Stimulated activated CD4-positive, alpha-beta T cell treated with anti-CD3 and anti-CD28 coated beads, Interleukin-1b, Interleukin-23, amount 100 ng/mL, for 1 hour (primary cell): ENCODE measurements at places on chromosomes 2 and 18.

- DNase-seq = no peak
Measured at GRCh38 chr2:37684809-37685208, 13.4 kb upstream of the CDC42EP3 start.

GRCh38 chr2:200966770-200967169 is 3.3 kb upstream of the ORC2 start:
- DNase-seq = no peak

DNA sequence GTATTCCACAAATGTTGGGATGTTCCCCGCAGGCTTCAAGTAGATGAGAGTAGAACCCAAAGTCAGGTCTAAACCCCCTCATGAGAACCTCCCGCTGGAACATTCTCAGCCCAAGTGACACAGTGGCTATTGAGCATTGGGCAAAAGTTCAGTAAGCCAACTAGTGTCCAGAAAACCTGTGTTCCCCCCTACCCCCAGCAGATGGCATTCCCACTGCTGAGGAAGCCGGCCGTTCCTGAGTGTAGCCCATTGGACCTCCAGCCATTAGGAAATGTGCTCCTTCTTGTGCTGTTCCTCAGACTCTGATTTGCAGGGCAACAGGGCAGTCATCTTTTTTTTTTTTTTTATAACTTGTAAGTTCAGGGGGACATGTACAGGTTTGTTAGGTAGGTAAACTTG is 152.1 kb downstream of the NCK2 start:
- DNase-seq = no peak

- no peak for DNase-seq
Measured at GRCh38 chr18:49856496-49856895, 43.2 kb upstream of the ACAA2 start.

DNA sequence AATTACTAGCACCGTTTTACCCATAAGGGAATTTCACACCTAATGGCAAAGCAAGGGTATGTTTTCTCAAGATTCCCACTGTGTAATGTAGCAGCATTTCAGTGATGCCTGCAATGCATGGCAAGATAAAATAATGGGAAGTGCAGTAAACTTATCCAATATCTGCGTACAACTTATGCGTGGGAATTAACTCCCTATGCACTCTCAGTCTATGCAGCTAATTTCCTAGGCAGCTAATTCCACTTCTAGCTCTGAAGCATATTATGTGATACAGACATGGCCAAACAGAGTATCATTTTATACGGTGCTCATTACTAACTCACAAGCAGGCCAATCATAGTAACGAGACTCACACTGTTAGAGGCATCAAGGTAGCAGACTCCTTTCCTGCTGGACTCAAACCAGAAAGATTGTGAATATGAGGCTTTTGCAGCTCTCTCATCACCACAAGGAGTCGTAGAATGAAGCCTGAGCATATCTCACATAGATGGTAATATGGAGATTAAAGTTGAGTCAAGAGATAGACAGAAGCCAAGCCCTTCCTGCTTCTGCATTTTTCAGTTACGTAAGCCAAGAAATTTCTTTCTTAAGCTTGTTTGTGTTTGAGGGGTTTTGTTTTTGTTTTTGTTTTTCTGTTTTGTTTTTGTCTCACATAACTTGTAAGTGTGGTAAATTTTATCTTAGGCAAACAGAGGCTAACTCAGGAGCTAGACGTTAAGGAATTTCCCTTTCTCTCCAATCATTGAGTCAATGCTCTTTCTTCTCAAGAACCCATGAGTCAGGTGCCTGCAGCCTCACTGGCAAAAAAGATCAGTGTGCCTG is 34.8 kb upstream of the ITGAV start:
- DNase-seq = no peak

DNA sequence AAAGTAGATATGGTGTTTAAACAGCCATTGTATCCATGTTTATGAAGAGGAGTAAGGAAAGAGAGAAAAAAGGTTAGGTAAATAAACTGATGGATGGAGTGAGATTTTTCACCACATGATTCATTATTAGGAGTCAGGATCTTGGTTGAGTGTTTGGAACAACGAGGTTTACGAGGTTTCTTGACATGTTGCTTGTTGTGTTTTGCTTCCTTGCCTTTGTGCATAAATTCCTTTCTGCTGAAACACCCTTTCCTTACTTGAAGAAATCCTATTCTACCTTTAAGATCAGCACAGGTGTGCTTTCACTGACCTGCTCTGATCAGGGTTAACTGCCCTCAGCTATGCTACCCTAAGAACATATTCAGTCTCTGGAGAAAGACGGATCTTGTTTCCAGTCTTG is 66.6 kb downstream of the EFEMP1 start:
- no peak for DNase-seq

GRCh38 chr2:85771486-85771885 is 17.7 kb downstream of the ATOH8 start:
- DNase-seq = no peak

DNA sequence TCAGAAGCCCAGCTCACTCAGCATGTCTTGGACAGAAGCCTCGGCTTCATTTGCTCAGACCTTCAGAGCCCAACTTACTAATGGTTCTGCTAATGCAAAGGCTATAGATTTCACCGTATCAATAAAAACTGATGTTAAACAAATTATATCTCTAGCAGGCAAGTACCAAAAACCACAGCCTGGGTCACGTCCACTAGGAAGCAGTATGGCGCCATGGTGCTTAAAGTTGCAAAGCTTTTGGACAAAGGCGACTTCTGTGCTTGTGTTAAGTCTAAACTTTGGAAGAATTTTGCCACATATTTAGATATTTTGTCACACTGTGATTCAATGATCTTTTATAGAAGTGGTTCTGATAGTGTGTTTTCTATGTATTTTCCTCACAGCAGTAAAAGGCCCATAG is 276.8 kb upstream of the PARD3B start:
- DNase-seq = no peak

GRCh38 chr2:25790074-25790790 is 88.1 kb downstream of the ASXL2 start:
- DNase-seq = no peak

DNA sequence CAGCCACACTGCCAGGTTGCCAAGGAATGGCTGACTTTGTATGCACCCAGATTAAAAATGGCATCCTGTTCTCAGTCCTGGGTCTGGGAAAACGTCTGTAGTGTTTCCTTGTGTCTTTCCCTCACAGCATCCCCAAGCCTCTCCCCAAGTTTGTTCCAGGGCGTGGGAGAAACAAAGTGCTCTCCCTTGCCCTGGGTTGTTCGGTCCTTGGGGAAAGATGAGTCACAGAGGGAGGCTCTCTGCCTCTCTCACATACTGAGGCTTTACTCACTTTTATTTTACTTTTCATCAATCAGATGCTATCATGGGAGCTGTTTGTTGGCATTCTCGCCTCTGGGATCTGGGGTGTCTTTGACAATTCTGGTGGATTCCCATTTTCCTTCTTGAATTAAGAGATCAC is 492.3 kb downstream of the XIRP2 start:
- DNase-seq = no peak

DNA sequence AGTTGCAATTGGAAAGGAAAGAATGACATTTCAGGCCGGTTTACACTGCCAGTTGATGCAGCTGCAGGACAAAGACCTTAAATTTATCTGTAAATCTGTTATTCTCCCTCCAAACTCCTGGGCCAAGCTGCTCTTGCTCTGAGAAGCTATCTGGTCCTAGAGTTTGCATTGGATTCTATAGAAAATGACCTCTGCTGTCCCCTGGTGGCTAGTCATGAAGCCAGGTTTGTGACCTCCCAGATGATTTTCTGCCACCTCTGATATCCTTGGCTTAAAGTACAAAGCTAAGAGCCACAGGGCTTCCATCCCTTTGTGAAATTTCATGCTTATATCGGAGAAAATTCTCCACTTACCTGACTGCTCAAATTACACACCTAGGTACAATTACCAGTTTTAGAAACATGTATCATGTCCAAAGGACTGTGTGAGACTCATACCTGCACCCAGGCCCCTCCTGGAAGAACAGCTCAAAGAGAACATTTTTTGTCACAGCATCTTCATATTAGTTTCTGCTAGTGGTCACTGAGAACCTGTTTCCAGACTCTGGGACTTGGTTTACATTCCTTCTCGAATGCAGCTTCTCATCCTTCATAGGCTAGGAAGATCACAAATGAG is 28.9 kb upstream of the IER3IP1 start:
- DNase-seq = no peak

GRCh38 chr2:120892271-120892966 is 156.8 kb downstream of the GLI2 start:
- DNase-seq = no peak

DNA sequence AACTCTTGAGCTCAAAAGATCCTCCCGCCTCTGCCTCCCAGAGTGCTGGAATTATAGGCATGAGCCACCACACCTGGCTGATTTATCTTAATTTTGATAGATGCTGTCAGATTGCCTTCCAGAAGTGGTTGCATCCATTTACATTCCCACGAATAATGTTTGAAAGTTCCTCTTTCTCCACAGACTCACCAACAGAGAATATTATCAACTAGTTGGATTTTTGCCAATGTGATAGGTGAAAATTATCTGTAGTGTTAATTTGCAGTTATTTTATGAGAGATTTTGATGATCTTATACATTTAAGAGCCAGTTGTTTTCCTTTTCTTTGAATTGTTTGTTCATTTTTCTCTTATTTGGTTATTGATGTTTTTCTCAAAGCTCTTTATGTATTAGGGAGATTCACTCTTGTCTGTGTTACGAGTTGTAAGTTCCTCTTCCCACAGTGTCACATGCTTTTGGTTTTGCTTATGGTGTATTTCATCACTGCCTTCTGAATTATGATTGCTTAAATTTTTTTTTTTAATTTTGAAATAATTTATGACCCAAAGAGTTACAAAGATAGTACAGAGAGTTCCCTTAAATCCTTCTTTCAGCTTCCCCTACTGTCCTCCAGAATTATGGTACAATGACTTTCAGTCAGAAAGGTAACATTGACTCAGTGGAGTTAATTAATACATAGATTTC is 20.7 kb upstream of the NT5DC4 start:
- no peak for DNase-seq

DNA sequence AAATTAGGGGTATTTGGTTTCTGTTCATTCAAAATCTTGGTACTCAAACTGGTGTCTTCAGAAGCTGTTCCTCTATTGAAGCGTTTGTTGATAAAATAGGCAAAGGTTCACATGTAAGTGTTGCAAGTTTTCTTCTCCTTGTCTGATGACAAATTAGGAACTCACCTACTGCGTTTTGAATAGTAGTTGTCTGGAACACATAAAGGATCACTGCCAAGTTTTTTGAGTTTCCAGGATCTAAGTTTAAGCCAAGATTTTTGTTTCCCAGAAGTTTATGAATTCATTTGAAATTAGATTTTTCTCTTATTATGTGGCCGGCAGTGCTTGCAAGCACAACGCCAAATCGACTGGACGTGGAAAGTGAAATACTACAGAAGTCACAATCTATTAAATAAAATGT is 85.4 kb downstream of the ARHGEF33 start:
- DNase-seq = no peak

GRCh38 chr2:204892506-204893255 is 347.4 kb downstream of the PARD3B start:
- DNase-seq = no peak

DNA sequence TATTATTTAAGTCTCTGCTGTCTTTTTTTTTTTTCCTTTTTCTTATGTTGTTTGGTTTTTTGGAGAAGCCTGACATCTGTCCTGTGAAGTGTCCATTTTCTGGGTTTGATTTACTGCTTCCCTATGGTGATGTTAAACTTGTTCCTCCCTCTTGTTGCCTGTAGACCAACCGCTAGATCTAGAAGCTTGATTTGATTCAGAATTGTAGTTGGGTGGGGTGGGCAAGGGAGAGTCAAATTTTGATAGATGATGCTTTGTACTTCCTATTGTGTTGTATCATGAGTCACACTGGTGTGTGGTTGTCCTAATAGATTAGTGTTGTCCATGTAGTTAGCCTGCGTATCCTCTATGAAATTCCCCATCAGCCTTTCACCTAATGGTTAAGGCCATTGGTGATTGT is 35.4 kb downstream of the CAB39 start:
- no peak for DNase-seq

DNA sequence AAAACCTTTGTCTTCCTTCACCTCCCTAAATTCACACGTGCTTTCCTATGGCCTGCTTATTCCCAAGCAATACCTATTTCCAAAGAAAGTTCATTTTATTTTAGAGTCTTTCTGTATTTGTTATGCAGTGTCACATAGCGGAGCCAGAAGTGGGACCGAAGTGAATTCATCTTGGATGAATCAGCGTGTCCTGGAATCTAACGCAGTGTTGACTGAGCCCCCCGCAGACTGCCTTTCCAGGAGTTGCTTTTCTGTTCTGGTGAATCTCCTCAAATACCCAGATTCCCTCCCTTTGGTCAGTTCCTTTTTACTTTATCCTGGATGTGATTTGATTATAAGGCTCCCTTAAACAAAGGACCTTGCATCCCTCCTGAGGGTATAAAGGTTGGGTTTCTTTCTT is 10.8 kb downstream of the ALPP start:
- DNase-seq = no peak

DNA sequence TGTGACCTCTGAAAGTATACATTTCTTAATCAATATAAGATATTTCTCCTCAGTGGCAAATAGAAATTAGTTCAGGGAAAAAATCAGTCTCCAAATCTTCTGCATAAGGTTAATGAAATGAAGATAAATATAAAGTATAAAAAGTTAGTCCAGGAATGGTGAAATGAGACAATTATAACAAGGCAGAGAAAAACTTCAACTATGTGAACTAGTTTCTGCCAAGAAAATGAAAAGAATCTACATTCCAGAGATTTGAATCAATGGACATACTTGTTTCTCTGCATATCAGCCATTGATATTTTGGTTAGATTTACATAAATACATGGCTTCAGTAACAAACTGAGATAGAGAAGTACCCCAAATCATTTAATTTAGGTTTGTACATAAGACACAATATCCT is 249.0 kb downstream of the EXOC6B start:
- DNase-seq = no peak

GRCh38 chr18:44602380-44602779 is 78.3 kb upstream of the SETBP1 start:
- DNase-seq = no peak

GRCh38 chr18:50527636-50528307 is 32.1 kb upstream of the MAPK4 start:
- no peak for DNase-seq

- DNase-seq = no peak
Measured at GRCh38 chr2:240961910-240962299, 36.5 kb upstream of the SNED1 start.

DNA sequence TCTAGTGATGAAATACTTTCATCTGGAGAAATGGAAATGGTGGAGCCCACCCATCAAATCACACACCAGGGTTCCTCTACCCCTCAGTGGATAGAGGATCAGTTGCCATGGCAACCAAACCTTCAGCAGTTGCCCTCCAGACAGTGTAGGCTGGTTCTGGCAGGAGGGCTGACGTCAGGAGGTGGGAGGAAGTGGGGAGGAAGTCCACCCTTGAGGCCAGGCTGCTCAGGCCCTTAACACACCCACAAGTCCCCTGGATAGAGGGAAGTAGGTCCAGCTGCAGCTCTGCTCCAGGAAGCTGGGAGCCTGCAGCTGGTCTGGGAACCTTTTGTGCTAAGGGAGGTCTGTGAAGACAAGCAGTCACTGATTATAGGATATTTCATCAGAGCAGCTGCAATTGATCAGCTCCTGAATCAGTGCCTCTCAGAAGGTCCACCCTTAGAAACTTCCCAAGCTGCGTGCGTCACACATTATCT is 186.6 kb downstream of the MTX2 start:
- DNase-seq = no peak

GRCh38 chr2:58378152-58378551 is 137.0 kb upstream of the FANCL start:
- no peak for DNase-seq
